ENCODE measurements at places on chromosomes 5 and 9.

DNA sequence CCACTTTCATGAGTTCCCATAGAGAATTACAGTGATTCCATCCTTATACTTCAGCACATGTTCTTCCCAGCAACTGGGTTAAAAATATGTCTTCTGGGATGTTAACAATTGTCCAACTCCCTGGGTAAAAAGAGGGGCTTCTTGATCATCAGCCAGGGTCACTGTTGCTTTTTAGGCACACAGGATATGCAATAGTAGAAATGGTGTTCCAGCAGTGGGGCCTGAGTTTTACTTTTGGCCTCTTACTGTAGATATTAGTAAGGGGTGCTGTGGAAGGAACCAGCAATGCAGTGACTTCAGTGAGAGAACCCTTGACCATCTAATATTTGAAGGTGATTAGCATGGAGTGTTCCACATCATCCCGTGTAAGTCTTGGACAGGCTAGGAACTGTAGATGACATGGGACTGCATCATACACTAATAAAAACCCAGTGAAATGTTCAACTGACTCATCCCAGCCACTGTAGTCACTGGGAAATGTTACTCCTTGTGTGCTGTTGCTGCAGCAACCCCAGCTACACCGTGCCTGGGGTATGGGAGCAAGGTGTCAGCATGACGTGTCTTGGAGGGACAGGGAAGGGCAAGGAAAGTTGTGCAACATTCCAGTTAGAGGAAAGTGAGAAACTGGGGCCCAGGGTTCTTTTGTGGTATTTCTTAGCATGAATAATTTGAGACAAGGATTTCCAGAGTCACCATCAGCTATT lies 610.9 kb downstream of the RAB3C start:
- peak; percentile 99 for DNase-seq

- no peak for DNase-seq
Measured at GRCh38 chr5:173855162-173855994, 32.8 kb upstream of the CPEB4 start.

DNA sequence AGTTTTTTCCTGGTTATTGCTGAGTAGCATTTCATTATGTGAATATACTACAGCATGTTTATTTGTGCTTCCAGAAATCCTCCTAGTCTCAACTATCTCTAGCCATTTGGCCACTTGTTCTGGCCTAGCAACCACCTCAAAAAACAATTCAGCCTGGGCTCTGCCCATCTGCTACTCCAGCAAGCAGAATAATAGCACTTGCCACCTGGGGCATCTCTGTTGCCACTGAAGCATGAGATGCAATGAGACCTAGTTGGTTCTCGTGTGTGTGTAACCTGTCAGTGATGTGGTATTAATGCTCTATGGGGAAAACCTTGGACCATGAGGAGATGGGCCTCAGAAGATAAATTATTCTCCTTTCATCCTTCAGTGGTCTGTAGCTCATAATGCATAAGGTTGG lies 129.5 kb downstream of the RNF180 start:
- no peak for DNase-seq

- peak; percentile 52 for DNase-seq
Measured at GRCh38 chr9:133429641-133430161, 7.5 kb downstream of the ADAMTS13 start.

DNA sequence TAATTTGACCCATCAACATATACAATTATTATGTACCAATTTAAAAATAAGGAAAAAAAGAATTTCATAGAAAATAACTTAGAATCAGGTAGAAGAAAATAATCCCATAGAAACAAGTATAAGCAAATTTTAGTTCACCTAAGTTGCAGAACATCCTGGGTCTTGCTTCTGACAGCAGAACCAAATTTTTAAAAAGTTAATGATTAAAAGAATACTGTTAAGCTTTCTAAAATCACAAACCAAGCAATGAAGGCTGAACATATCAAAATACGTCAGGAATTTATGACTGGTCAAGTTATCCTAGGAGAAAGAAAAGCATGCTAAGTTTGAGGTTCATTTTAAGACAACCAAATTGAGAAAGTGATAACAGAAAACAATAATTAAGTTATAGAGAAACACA lies 650.9 kb downstream of the PTPRD start:
- DNase-seq, result no peak

GRCh38 chr9:29211580-29212396 lies 1638.5 kb upstream of the C9orf72 start:
- DNase-seq, result peak; percentile 50

- DNase-seq, result no peak
Measured at GRCh38 chr5:56822981-56823380, 7.6 kb downstream of the MAP3K1 start.

- DNase-seq, result no peak
Measured at GRCh38 chr5:179126506-179126991, 66.4 kb downstream of the ZNF354C start.

All from GM23248 (cell line).